Activated T-cell treated with anti-CD3 and anti-CD28 coated beads, Interleukin-2, amount 50 U/mL, for 72 hours (primary cell): ENCODE measurements at places on chromosomes 5 and 9. TPM values are rescaled to one million over a fixed set of nuclear protein-coding genes. Genes with fewer than 3 reads are reported as not detected.

DNA sequence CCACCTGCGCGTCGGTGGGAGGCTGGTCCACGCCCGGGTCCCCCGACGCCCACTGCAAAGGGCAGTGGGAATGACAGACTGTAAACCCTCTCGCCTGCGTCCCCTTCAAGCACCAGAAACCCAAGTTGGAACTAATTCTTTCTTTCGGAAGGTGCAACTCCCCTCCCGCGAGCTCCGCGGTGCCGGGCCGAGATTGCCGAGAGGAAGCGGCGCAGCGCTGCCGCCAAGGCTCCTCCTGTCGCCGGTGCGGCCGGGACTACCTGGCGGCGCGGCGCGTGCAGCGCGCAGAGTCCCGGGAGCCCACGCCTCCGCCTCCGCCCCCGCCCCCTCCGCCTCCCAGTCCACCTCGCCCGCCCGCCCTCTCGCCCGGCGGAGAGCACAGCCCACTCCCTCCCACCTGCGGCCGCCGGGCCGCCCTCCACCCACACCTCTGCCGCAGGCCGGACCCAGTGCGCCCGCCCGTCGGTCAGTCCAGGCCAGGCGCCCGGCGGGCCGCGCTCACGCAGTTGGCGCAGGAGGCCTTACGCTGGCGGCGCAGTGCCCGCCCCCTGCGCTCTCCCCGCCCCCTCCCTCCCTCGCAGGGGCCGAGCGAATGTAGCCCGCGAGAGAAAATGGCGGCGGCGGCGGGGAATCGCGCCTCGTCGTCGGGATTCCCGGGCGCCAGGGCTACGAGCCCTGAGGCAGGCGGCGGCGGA lies at the start of gene MAP3K1:
Gene MAP3K1 (plus strand): TSS at position 587 of the 695 bp plus-strand sequence. CDS start 25 bp downstream, at position 612.
- peak within 1 kb of the TSS; percentile 97 for H3K27ac ChIP-seq
- DNase-seq = peak; percentile 84
- no peaks in the 10 kb centered on the region for H3K27me3 ChIP-seq
- H3K4me1 ChIP-seq = peaks cover 36% of the 10 kb centered on the region

- H3K4me3 ChIP-seq = no peak overlapping the region
- no peaks in the 10 kb centered on the region for H3K36me3 ChIP-seq
- H3K4me1 ChIP-seq = peaks cover 2% of the 10 kb centered on the region
- H3K27ac ChIP-seq = no peak overlapping the region
These were observed 302.3 kb downstream of the ARL15 start for GRCh38 chr5:54007827-54008777.

DNA sequence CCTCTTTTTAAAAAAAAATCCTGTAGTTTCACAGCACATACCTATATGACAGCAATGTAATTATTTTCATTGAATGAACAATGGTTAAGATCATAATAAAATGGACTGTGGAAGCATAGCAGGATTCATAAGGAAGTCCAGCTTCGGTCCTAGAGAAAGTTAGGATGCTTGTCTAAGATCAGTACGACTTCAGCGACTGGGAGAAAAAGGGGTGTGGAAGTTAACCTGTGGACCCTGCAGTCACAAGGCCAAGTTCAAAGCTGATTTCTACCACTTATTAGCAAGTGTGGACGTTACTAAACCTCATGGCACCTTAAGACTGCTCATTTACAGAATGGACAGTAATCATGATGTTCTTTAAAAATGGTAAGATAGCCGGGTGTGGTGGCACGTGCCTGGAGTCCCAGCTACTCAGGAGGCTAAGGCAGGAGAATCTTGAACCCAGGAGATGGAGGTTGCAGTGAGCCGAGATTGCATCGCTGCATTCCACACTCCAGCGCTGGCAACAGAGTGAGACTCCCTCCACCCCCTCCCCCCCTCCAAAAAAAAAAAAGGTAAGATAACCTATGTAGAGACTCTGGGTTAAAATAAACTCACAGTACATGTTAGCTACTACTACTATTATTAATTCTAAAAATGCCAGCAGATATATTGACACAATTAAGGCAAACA lies 71.6 kb upstream of the PCA3 start:
- no peak for DNase-seq
- no peak overlapping the region for H3K27ac ChIP-seq
- H3K36me3 ChIP-seq = no peaks in the 10 kb centered on the region
- peak overlapping the region; percentile 92 for H3K4me3 ChIP-seq

GRCh38 chr9:37790096-37790495 lies 5.2 kb upstream of the EXOSC3 start:
- H3K4me1 ChIP-seq = peaks cover 11% of the 10 kb centered on the region
- no peak overlapping the region for H3K4me3 ChIP-seq
- no peaks in the 10 kb centered on the region for H3K36me3 ChIP-seq
- no peaks in the 10 kb centered on the region for H3K27me3 ChIP-seq
- H3K27ac ChIP-seq = no peak overlapping the region

The ARID3C gene
- total RNA-seq = 0.16 TPM
